Effector memory CD8-positive, alpha-beta T cell (primary cell): ENCODE measurements at places on chromosomes 5 and 9.

- DNase-seq = no peak
These were observed 77.6 kb downstream of the SMIM15 start for GRCh38 chr5:61084658-61085057.

DNA sequence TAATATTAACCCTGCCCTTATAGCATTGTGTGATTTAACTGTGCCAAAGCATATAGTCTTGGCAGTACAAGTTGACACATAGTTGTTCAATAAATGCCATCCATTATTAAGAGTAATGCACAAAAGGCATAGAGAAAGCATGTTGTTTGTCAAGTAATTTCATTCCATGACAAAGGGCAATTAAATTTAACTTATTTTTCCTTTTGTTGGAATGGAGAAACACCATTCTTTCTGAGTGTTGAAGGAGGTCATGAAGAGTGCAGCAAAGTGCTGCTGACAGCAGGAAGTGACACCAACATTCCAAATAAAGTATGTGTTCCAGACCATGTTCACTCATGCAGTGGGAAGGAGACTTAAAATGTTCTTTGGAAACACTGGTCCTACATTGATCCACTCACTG, 29.1 kb downstream of the ANKDD1B start:
- DNase-seq = no peak

DNA sequence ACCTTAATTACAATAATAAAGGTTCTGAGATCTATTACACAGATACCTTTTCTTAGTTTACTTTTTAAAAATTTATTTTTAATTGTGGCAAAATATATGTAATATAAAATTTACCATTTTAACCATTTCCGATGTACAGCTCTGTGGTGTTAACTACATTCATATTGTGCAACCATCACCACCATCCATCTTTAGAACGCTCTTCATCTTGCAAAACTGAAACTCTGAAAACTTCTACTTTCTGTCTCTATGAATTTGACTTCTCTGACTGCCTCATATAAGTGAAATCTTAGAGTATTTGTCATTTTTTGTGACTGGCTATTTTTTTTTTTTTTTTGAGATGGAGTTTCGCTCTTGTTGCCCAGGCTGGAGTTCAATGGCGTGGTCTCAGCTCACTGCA, 26.8 kb downstream of the WWC1 start:
- no peak for DNase-seq

DNA sequence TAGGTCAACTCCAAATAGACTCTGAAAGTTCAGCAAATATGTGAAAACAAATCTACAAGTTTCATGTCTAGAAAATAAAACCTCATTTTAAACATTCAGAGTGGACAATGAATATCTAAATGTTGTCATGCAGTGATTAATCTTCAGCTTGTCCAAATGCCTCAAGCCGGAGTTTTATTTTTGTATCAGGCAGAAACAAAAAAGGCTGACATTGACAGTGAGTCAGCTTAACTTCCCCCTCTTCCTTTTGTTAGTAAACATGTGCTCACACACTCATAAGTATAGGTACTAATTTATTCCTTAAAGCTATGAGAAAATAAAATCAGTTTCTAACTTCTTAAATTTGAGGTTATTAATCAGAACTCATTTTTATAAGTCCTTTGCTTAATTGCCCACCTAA, 467.9 kb upstream of the DAB2 start:
- DNase-seq = no peak

- DNase-seq = no peak
These were observed 47.6 kb downstream of the PRELID2 start for GRCh38 chr5:145787507-145787906.

DNA sequence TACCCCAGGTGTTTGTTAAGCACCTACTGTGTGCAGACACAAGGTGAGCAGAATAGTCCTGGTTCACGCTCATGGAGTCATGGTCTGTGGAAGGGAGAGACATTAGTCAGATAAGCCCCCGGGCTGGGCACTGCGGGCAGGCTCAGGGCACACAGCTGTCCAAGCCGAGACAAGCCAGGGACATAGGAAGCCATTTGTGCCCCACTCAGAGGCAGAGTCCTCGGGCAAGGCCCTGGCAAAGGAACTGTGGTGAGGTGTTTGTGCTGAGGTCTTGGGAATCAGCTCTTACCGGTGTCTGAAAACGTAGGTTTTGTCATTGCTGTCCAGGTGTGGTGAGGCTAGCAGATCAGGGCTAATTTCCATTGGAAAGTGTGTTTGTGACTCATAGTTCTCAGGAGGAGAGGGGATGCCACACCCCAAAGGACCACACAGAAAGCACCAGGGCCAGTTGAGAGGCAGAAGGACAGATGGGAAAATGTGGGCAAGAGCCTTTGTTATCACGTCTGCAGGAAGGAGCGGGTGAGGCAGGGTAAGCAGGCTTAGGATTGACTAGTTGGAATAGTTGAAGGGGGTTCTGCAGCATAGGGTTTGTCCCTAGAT, 46.1 kb upstream of the NEURL1B start:
- no peak for DNase-seq

DNA sequence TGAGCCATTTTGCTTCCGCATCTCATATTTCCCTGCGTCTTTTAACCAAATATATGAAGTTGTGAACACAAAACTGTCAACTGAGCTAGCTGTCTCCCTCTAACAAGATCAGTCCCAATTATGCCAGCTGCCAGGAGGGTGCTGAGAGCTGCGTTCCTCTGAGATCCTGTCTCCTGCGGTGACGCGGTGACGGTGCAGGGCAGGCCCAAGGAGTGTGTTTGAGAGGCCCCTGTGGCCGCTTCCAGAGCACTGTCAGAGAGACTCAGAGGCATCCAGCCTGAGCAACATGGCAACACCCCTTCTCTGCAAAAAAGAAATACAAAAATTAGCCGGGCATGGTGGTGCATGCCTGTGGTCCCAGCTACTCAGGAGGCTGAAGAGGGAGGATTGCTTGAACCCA, 126.3 kb upstream of the FOXD4L5 start:
- no peak for DNase-seq

DNA sequence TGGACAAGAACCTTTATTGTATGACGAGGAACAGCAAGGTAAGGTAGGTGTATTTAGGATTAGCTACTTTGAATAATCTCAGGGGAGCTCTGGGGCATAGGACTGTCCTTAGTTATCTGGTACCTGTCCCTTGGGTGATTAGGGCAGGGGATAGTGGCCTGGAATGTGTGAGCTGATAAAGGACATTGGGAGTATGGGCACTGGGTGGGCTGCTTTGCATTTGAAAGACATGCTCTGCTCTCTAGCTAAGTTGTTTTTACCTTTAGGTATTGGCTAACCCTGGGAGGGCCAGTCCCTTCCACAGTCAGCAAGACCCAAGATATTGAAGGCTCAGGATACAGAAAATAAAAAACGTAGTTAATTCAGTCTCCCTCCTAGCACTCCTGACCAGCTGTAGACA, 282.8 kb upstream of the C9orf72 start:
- DNase-seq = no peak

- no peak for DNase-seq
These were observed 830 bp downstream of the PRRC1 start for GRCh38 chr5:127518319-127518621.

DNA sequence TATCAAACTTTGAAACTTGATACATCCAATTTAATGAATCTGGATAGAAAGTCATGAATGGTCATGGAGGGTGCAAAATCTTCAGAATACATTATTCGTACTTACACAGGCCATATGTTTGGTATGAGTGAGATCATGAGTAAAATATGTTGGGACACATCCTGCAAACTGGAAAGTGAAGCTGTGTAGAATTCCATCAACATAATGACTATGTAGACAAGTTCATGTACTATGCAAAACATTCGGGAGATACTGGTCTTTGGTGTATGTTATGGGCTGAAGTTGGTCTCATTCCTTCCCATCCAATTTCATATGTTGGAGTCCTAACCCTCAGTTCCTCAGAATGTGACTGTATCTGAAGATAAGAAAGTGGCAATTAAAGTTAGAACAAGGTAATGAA, 18.1 kb upstream of the CTNND2 start:
- DNase-seq = no peak

DNA sequence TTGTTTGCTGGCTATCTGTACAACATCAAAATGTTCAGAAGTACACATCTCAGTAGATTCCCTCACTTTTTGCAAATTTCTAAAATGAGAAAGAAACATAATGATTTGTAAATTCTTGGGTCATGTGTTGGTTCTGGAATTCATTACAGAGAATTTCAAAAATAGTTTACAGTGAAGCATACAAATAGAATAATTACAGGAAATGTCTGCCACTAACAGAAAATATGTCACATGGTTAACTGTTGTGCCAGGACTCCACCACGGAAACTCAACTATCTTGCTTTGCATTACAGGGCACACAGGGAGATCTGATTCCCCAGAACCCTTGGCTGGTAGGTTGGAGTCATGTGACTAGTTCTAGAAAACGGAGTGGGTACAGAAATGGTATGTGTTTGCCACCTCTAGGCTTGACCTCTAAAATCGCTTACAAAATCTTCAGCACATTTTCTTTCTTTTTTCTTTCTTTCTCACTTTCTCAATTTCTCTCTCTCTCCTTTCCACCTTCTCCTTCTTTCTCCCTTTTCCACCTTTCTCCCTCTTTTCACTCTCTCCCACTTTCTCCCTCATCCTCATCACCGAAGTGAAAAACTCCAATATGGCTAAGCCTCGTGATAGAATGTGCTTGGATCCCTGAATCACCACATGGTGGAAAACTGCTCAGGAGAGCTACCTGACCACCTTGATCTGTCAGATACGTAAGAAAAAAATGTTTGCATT, 32.4 kb downstream of the RASEF start:
- no peak for DNase-seq

DNA sequence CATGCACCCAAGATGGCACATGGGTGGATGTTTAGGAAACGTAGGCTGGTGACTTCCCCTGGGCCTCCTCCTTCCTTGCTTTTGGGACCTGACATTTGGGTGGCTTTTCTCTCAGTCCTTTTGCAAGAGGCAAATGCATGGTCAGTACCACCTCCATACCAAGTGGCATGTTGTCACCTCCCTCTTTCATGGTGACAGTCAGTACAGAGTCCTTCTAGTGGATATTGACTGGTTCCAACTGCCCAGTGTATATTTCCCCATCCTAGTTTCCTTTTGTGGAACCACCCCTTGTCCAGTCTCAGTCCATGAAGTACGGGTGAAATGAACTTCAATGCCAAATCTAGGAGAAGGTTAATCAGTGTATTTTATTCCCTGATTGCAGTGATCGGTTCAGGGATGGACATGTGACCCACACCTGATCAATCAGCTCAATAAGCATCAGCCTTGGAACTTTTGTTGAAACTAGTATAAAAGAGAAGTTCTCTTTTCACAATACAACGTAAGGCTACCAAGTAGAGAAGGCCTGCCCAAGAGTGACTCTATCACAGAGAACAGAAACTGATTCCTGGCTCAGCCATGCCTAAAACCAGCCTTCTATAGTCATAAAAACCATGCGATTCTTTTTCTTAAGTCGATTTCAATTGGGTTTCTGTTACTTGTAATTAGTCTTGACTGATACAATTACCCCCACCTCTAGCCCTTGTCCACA, 143.4 kb upstream of the KLF9 start:
- no peak for DNase-seq

- DNase-seq = no peak
These were observed 139.6 kb downstream of the CMYA5 start for GRCh38 chr5:79829260-79829659.

DNA sequence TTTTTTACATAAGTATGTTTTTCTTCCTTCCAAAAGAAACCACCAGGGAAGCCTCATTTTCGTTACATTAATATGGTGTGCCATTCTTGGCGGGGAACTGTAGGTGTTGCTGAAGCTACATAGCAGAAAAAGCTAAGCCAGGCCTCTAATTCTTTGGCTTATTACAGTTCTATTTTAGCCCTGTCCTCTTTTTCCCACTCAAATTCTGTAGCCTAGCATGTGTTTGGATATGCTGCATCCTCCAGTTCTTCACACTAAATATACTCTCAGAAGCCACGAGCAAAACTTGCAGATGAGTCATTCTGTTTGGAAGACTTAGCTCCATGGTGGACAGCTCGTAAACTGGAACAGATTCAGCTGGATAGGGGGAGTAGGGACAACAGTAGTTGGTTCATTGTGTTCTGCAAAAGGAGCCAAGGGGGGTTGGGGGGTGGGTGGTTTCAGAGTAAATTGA, 369.4 kb downstream of the TMEM161B start:
- no peak for DNase-seq

GRCh38 chr9:92176068-92176799, 61.0 kb upstream of the SPTLC1 start:
- DNase-seq = no peak

- no peak for DNase-seq
These were observed 252.2 kb upstream of the PANK3 start for GRCh38 chr5:168831383-168831782.

- DNase-seq = no peak
These were observed 6.5 kb upstream of the FAM163B start for GRCh38 chr9:133615606-133616188.

DNA sequence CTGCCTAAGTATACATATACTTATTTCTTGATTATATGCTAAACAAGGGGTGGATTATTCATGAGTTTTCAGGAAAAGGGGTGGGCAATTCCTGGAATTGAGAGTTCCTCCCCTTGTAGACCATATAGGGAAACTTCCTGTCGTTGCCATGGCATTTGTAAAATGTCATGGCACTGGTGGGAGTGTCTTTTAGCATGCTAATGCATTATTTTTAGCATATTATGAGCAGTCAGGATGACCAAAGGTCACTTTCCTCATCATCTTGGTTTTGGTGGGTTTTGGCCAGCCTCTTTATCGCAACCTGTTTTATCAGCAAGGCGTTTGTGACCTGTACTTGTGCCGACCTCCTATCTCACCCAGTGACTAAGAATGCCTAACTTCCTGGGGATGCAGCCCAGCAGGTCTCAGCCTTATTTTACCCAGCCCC, 80.9 kb downstream of the ALDH7A1 start:
- DNase-seq = no peak

DNA sequence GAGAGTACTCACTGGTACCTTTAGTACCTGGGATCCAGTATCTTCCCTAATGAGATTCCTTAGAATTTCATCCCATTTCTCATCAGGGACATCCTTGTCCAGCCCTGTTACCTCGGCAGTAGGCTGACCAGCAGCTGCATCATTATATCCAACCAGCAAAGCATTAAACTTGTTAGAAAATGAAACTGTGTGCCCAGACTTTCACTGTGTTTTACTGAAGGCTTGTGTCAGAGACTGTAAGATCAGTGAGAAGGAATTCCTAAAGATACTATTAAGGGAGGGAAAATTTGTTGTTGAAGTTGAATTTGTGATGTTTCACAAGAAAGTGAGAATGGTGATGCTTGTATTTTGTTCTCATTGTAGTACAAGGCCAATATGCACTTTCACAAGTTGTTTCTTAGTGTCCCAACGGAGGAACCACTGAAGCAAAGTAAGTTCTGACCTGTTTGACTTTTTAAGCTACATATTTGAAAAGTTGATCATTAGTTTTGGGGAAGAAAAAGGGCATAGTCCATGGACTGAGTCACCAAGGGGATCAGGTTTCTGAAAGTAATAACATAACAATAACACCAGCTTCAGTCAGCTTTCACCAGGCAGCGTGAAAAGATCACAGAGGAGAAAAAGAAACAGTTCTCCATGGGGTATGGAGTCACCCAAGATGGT, 48.8 kb downstream of the GRAMD2B start:
- DNase-seq = no peak
